Kidney glomerular epithelial cell (primary cell): ENCODE measurements at places on chromosomes 6 and 20.

- no peak for DNase-seq
These were observed 30.5 kb upstream of the RIPK1 start for GRCh38 chr6:3037638-3038365.

DNA sequence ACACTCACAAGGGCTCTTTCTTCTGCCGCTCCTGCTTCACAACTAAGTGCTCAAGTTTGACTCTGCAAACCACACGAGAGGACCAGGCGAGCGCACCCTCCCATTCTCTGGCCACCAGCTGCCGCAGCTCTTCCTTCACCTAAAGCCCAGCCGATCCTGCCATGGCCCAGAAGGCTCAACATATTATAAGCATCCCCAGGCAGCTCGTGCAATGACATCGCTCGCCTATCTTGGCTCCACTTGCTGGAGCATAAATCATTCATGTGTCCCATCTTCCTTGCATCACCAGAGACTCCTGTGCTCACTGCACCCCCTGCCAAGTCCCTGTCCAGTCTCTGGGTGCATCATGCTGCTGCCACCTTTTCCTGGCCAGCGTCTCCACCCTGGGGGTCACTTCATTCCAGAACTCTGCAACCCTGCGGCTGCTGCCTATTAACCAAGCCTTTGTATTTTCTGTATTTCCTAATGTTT lies 59.0 kb downstream of the PSMG4 start:
- no peak for DNase-seq

DNA sequence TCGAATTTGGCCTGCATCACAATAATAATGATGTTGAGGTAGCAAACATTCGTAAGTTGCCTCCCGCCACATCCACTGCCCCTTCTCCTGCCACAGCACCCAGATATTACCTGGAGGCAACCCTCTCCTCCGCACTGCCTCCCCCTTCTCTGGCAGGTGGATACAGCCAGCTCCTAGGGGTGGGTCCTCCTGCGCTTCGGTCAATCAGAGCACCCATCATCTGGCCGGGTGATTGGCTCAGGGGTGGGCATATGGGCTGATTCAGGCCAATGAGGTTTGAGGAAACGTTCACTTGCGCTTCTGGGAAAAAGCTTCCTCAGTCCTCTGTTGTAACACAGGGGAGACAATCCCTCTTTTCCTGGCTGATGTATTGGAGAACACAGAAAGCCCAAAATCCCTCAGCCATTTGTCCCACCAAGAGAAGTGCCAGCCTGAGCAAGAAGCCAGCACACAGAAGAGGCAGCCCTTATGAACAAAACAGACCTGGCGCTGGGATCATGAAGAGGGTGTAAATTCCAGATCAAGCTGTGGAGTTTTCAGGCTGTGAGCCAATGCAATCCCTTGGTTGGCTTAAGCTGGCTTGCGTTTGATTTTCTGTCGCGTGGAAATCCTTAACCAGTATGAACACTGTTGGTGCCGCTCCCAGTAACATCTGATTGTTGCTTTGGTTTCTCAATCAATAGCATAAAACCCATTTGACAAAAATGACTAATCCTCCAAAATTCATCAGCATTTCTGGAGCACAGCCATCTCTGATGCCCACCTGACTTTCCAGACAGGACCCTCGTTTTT lies 82.2 kb downstream of the PRDM1 start:
- no peak for DNase-seq

- DNase-seq: no peak
These were observed 4.5 kb upstream of the TNFAIP3 start for GRCh38 chr6:137862419-137863090.

GRCh38 chr6:118400582-118400981 lies 147.5 kb upstream of the PLN start:
- no peak for DNase-seq
